ENCODE measurements at places on chromosomes 6 and 20.
A peak's percentile ranks its signal among the peaks of the same experiment; 100 is the strongest.

DNA sequence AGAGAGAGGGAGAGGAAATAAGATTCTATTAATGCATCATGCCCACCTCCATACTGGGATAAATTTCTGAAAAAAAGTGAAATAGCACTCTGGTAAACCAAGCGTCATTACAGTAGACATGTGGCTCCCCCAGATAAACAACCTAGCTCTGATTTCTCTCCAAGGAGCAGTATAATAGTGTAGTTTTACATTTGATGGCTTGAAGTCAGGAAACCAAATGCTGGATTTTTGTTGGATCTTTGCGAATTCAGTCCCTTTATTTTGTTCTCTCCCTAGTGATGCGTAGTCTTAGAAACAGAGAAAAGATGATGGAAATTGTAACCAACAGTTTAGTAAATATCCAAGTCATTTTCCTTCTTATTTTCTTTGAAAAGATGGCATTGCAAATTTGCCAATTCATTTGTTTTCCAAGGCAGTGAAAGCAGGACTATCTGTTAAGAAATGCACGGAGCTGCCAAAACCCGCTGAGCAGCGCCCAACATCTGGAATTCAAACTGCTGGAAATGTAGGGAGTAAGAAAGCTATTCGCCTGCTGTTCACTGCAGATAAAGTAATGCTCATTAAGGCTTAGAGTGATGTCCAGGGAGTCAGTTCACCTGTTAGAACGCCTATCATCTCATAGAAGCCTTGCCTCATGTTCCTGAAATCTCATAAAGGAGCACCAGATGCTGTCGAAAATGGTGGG lies 85.7 kb upstream of the DOK5 start:
- DNase-seq: no peak

DNA sequence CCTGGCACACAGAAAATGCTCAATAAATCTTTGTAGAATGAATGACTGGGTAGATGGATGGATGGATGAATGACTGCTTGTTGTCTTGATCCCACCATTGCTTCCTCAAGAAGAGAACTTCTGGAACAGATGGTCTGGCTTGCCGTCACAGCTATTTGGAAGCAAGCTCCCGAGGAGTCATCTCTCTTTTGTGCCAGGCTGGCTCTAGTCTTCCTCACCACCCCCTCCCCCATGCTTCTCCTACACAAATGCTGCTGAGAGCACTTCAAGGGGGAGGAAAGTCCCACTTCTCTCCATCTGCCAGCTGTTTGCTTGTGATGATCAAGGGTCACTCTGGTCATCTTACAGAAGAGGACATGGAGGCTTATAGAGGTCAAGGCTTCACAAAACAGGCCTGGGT lies 11.6 kb upstream of the KCNG1 start:
- no peak for DNase-seq

- DNase-seq: no peak
Observed at GRCh38 chr20:2465100-2465499, 5.5 kb downstream of the SNRPB start.

DNA sequence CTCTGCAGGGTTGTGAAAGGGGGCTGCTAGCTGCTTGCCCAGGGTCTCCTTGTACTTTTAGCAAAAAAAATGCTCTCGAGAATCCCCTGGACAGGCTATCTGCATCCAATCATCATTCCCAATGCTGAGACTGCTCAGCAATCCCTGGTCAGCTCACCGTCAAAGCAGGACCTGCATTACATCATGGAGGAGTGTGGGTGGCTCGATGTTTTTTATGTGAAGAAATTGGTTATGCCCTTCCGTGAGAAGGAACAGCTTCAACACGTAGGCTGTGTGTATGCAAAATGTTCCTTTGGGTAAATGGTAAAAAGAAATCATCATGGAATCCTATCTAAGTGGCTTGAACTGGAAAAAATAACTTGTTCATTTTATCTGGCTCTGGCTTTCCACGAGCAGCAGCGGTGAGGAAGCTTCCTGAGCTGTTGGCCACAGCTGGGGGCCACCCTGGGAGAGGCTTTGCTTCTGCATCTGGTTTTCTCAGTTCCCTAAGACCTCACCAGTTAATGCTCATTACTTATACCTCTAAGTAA lies 111.4 kb downstream of the FYN start:
- no peak for DNase-seq

GRCh38 chr6:30378290-30378937 lies 33.5 kb downstream of the RPP21 start:
- peak; percentile 46 for DNase-seq

- DNase-seq: no peak
Observed at GRCh38 chr6:130771741-130772140, 55.5 kb upstream of the SMLR1 start.

DNA sequence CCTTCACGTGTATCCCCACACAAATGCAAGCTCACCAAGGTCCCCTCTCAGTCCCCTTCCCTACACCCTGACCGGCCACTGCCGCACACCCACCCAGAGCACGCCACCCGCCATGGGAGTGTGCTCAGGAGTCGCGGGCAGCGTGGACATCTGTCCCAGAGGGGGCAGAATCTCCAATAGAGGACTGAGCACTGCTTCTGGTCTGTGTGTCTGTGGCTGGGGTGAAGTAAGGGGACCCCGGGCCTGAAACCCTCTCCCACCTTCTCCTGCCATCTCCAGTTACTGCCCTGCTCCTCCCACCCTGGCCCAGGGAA lies 8.3 kb downstream of the MYL9 start:
- no peak for DNase-seq
